Hematopoietic multipotent progenitor cell treated with erythropoietin and hydrocortisone succinate and interleukin-3 and kit ligand, for 6 days (in vitro differentiated cells): ENCODE measurements at places on chromosomes 1 and 21.
A peak's percentile ranks its signal among the peaks of the same experiment; 100 is the strongest.

DNA sequence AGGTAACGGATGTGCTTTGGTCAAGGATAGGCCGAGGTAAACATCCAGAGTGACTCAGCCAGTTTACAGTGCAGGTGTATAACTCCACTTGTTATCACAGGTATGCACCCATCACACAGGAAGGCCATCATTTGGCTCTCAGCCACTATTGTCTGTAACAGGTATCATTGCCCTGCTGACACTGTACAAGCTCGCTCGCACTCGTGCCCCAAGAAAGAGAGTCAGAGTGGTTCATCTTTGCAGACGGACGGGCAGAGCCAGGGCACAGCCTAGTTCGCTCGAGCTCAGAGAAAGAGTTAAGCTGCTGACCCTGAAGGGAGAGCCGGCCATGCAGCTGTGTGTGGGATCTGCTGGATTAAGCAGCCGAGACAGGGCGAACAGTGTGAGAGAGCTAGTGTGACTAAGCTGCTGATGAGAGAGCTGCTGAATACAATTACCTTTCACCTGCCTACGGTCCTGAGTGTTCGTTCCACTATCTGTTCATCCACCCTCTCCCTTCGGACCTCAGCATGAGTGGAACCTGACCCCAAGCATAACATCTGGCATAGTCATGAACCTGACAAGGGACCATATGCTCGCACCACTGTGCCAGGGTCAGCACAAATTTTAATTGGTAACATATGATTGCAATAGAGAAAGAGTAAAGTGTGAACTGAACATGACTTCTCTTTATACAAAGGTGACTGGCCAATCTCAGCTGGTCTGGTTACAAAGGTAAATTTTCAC lies 27.0 kb upstream of the LYPD8 start:
- no peak for DNase-seq

DNA sequence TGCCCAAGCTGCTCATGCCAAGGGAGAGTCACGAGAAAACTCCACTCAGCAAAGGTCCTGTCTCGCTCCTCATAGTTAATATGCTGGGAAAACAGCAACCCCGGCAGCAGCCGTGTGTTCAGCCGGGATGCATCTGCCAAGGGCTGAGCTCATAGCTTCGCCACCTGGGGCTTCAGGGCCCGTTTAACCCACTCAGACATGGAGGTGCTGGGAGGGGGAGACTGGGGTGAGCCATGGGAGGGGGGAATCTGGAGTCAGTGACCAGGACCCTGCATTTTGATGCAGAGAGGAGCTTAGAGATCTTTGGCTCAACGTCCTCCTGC lies 283.4 kb downstream of the PTPRU start:
- no peak for DNase-seq

DNA sequence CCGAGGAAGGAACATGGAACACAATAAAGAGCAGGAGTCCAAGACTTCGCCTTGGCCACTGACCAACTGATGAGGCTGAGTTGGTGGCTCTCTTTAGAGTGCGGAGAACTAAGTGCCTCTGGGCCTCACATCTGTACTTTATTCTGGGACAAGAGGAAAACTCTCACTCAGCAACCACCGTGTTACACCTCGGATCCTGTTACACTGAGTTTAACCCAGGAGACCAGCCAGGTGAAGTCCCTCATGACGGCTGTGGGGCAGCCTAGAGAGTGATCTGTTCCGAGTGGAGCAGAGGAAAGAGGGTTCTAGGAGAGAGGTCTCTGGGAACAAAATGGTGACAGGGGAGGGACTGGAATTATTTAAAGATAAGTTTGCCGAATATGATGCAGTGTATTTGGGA lies 33.5 kb upstream of the AGL start:
- no peak for DNase-seq

DNA sequence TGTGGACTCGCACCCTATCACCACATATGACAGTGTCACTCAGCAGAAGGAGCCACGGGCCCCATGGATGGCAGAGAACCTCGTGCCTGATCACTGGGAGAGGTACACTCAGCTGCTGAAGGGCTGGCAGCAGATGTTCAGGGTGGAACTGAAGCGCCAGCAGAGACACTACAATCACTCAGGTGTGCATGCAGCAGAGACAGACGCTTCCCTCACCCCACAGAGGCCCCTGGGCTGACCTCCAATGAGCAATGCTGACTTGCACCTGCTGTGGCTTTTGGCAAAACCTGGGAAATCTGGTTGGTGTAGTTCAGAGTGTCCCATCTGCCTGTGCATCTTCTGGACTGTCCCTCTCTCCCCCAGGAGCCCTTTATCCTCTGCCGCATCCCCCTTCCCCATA lies 51.9 kb downstream of the KIAA1614 start:
- DNase-seq, result no peak

DNA sequence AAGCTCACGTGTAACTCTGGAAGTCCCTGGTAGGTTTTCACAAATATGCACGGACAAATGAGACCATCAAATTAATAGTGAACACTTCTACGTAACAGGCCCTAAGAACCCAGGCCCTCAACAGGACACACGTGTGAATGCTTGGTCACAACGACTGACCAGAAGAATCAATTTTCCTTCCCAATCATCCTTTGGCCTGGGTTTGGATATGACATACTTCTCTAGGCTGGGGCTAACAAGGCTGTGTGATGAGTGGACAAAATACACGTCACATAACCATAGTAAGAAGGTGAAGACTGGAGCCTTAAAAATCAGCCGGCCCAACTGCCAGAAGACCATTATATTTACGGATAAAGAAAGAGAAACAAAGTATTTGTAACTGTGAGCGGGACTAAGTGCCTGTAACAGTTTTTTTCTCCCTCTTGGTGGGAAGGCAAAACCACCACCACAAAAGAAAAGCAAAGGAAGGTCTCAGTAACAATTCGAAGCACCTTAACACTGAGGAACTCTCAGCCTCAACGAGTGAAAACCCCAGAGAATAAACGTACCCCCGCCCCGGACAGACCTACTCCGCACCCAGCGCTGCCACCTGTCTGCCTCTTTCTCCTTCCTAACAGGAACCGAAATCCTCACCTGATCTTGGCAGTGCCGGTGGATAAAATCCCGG lies 450 bp downstream of the SDE2 start:
- peak; percentile 39 for DNase-seq

DNA sequence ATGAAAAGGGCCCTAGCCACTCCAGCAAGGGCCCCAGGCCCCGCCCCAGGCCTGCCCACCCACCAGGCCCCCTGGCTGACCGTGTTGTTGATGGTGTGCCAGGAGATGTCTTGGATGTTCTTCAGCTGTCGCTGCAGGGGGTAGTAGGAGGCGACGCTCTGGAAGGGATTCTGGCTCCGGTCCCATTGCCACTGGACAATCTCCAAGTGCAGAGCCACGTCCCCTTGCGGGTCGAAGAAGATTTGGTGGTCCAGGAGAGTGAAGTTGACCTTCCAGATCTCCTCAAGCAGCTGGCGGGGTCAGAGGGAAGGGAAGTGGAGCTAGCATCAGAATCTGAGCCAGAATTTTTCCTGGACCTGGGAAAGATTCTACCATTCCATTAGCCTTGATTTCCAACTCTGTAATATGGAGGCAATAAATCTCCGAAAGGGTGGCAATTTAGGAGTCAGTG lies 10.2 kb downstream of the TAS1R2 start:
- DNase-seq, result no peak

- DNase-seq, result peak; percentile 48
Observed at GRCh38 chr1:169696273-169697100, 14.9 kb downstream of the SELL start.

DNA sequence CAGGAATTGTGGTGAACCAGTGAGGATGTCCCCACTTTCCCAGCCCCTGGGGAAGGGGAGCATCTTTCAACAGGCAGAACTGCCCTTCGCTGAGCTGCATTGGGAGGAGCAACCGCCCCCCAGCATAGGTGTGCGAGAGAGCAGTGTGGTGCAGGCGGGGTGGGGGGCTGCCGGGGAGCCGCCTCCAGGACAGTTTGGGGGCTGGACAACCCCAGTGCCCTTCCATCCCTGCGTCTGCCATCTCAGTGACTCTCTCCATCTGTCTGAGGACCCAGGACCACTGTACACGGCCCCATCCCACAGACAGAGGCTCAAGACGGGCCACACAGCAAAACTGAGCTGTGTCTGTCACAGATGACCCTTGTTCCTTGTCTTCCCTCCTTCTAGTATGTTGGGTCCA lies 14.2 kb downstream of the PODN start:
- DNase-seq, result no peak

- DNase-seq, result no peak
Observed at GRCh38 chr1:230276401-230276800, 149.7 kb downstream of the PGBD5 start.

- no peak for DNase-seq
Observed at GRCh38 chr1:238954865-238955264, 431.5 kb upstream of the CHRM3 start.

GRCh38 chr1:93331412-93331811 lies 14.3 kb upstream of the DR1 start:
- no peak for DNase-seq

DNA sequence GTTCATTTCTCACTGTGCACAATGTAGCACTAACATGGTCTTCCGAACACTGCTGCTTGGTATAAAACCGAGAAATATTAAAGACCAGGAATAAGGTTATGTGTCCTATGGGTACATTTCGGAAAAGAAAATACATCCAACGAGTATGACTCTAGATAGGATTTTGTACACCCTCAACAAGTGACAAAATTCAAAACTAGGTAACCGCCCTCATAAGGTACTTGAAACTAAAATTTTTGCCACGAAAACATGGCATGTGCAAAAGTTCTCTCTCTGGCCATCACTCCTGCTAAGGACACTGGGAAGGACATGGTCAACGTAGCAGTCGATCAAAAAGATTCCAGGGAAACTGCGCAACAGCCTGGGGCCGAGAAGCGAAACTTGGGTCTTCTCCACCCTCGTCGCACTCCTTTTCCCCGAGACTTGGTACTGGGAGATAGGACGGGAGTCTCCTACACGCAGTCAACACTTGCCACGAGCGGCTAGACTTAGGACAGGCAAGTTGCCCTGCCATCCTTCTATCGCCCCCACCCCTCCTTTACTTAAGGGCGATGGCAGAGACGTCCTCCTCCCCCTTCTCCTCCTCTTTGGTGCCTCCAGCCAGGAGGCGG lies 338 bp upstream of the TOR1AIP1 start:
- peak; percentile 87 for DNase-seq

DNA sequence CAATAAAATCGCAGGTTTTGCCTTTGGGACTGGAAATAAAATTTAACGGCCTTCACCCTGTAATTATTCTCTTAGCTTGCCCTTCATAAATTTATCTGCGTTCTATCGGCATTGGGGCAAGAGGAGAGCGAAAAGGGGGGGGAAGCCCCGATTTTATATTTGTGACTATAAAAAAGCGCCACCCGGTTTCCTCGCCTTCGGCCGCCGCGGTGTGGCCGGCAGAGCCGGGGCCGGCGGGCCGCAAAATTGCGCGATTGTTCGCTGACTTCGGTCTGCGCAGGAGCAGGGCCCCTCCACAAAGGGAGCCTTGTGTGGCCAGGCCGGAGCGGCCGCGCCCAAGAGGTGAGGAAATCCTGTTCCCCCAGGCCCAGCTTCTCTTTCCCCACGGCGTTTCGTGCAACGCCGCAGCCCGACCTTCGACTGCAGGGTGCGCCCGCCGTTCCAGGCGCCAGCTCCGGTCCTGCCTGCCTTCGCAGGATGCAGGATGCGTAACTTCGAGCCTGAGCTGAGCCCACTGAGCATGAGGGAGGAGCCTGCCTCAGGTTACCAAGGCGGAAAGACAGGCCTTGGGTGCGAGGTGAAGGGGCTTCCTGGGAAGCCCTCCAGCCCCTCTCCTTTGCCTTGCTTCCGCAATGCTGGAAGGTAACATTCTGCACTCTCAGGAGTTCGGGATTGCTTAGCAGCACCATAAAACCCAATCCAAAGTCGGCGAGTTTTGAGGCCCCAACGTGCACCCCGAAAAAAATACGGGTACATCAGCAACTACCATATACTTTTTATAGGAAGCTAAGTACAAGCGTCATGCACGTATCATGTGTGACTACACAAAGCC lies 4.9 kb upstream of the TBX15 start:
- no peak for DNase-seq

DNA sequence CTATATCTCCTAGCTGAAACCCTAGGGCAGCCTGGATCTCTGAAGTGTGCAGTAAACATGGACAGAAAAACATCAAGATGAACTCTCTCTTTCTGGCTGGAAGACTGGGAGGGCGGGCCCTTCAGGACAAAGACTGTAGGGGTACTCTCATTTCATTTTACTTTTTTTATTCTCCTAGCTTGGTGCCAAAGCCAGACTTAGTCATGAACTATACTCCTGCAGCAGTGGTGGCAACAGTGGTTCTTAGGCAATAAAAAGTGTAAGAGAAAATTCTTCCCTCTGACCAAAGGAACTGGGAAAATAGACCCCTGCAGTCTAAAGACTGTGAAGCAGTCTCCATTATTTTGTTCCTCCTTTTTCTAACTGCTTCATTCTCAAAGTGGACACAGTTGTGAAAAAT lies 213.8 kb upstream of the JUN start:
- no peak for DNase-seq

- no peak for DNase-seq
Observed at GRCh38 chr1:93340090-93340489, 5.6 kb upstream of the DR1 start.

- no peak for DNase-seq
Observed at GRCh38 chr1:81666586-81666985, 134.1 kb upstream of the ADGRL2 start.

DNA sequence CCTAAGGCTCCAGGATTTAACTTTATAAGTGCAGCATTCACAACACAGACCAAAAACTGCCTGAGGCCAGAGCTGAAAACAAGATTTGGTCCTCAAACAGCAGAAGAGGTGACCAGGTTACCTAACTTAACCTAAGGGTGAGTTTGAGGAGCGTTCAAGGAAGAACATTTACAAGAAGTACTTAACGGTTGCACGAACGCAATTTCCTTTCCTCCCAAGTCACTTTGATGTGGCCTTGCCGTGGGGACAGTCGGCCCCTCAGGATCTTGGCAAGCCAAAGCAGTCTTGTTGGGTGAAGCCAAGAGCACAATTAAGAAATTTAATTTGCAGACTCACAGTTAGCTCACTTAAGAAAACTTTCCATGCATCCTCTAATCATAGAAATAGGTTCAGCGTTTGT lies 202.6 kb upstream of the COA6 start:
- DNase-seq, result peak; percentile 14

DNA sequence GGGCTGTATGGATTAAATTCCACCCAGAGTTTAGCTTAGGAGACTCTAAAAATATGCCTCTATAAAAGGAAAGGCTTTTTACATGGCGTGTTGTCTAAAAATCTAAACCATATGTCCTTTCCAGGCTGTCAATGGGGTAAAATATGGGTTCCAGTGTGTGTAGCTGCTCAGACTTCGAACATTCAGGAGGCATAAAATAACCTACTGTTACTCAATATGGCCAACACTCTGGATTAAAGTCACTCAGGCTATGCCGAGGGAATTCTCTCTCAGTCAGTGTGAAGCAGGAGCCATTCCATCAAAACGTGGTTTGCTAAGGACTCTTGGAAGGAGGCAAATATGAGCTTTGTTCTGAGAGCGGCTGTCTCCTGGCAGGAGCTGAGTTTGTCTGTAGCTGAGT lies 135.3 kb downstream of the RUNX1 start:
- no peak for DNase-seq

DNA sequence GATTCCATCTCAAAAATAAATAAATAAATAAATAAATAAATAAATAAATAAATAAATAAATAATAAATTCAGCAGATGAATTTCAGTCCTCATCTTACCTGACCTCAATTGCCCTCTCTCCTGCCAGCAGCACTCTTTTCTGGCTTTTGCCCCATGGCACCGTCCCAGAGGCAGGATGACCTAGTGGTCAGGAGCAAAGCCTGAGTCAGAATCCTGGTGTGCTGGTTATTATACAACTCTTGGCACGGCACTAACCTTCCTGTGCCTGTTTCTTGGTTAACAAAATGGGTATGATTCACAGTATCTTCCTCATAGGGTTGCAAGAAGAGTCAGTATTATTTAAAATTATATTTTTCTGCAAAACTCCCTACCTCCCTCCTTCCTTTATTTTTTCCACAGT lies 43.0 kb downstream of the NKAIN1 start:
- DNase-seq, result no peak

GRCh38 chr21:38081708-38082107 lies 165.5 kb upstream of the KCNJ6 start:
- DNase-seq, result no peak
